ENCODE measurements at places on chromosomes 11 and 22. TPM values are rescaled to one million over a fixed set of nuclear protein-coding genes. Genes with fewer than 3 reads are reported as not detected.

KCNJ1 gene
- 65.7 TPM for polyA plus RNA-seq

LDLRAD3 gene
- 25.2 TPM for polyA plus RNA-seq

UBQLNL gene
- 0.62 TPM for polyA plus RNA-seq

HPX gene
- polyA plus RNA-seq, result 3.2 TPM

SLC6A5 gene
- polyA plus RNA-seq, result 0.50 TPM

DERL3 gene
- polyA plus RNA-seq, result 6.4 TPM

RAB3IL1 gene
- 22.6 TPM for polyA plus RNA-seq

YPEL4 gene
- 5.6 TPM for polyA plus RNA-seq

SAA4 gene
- not detected for polyA plus RNA-seq

OVOL1 gene
- polyA plus RNA-seq, result 14.0 TPM

CARD18 gene
- not detected for polyA plus RNA-seq

DNA sequence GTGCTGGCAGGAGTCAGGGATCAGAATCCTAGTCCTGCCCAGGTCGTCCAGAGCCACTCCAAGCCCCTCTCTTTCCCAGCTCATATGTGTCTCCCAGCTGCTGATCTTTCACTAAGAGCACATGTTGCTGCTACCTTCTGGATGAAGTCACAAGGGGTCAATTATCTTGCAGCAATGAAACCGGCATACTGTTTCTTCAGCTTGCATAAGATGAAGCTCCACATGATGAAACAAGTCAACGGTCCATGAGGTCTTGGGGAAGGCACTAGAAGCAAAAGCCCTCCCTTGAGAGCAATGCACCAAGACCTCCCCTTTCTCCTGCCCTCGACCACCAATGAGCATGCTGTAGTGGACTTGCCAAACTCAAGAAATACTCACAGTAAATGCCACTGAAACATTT is 148.9 kb downstream of the TENM4 start:
- no peak for DNase-seq

GRCh38 chr11:65560555-65561418 is 2.6 kb upstream of the LTBP3 start:
- no peak for DNase-seq

- no peak for DNase-seq
Measured at GRCh38 chr22:42217752-42218280, 52.6 kb downstream of the TCF20 start.

DNA sequence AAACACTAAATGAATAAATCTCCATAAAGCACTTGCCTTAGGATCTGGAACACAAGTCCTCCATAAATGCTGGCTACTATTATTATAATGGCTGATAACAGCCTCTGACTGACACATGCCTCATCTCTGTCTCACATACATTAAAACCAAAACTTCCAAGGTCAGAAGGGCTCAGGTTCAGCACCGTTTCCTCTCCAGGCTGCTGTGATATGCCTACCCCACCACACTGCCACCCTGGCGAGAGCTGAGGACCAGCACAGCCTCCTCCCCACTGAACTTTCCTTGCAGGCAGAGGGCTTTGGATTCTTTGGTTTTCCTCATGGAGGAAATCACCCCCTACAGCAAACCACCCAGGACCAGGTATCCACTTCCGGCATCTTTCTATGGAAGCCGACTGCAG is 112.8 kb downstream of the ABTB2 start:
- no peak for DNase-seq

DNA sequence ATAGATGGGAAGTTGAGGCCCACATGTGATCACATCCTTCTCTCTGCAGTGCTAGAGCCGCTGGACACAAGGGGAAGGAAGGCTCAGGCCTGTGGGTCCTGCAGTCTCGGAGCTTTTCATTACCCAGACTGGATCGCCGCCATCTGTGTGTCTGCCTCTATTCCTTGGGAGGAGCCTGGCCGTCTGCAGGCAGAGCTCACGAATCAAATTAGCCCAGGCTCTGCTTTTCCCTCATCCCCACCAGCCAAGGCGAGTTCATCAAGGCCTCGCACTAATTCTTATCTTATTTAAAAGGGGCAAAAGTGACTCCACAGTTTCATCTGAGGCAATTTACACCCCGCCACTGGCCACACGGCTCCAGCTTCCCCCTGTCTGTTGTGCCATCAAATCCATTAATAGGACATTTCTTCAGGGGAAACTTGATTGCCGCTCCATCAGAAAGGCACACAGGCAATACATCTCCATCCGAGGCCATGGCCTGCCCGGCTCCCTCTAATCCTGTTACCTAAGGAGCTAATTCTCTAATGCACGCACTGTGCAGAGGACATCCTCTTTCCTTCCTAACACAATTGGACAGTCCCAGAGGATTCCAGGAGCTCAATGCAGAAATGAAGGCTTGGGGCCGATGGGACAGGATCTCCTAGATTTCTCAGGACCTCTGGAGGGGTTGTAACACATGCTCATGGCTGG is 3.3 kb upstream of the HTR3A start:
- no peak for DNase-seq

GRCh38 chr11:130720232-130721022 is 195.9 kb downstream of the SNX19 start:
- no peak for DNase-seq

GRCh38 chr11:121520243-121521144 is 67.7 kb upstream of the SORL1-AS1 start:
- no peak for DNase-seq

GRCh38 chr11:132714859-132715440 is 817.4 kb downstream of the OPCML start:
- no peak for DNase-seq

DNA sequence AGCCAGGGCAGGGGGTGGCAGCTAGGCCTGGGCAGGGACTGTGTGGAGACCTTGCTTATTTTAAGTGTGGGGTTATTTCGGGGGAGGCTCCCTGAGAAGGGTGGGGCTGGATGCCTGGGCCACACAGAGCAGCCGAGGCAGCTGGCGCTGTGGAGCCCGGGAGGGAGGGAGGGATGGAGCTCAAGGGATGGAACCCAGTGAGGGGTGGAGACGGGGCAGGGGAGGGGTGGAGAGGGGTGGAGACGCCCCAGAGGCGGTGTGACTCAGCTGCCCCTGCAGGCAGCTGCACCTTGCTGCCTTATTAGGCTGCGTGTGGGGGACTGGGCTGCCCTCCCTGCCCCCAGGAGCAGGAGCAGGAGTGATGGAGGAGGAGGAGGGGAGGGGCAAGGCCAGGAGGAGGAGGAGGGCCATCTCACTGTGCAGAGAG is 9.8 kb upstream of the TSSC4 start:
- no peak for DNase-seq

DNA sequence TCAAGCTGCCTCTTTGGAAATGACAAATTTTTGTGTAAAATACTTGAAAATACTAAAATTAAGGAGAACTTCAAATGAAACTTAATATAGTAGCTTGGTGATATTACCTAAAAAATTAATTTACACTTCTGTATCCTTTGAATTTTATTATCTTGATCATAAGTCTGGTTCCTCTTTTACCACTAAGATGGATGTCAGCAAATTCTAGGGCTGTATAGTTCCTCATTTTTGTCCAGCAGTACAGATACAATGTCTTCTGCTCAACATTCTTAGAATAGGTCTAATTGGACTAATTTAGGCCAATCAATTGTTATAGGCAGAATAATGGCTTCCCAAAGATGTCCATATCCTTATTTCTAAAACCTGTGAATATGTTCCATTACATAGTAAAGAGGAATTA is 1298.0 kb upstream of the RAG2 start:
- DNase-seq, result no peak

- no peak for DNase-seq
Measured at GRCh38 chr11:75387736-75388294, 11.5 kb upstream of the RPS3 start.

- DNase-seq, result no peak
Measured at GRCh38 chr11:128878455-128878854, 11.4 kb upstream of the KCNJ1 start.

DNA sequence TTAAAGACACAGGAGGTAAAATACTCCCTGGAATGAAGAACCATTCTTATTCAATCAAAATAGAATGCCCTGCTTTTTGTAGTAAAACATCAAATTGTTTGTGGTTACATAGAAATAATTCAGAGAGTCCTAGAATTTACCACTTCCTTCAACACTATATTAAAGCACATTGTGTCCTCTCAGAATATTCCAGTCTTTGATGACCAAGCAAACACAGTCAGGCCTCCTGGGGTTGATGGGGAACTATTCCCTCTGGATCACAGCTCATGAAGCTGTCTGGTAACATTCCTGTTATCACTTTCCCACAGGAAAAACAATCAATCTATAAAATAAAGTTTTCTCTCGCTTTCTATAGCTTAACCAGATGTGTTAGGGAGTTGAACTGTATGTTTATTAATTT is 389.3 kb downstream of the KCNA4 start:
- no peak for DNase-seq

DNA sequence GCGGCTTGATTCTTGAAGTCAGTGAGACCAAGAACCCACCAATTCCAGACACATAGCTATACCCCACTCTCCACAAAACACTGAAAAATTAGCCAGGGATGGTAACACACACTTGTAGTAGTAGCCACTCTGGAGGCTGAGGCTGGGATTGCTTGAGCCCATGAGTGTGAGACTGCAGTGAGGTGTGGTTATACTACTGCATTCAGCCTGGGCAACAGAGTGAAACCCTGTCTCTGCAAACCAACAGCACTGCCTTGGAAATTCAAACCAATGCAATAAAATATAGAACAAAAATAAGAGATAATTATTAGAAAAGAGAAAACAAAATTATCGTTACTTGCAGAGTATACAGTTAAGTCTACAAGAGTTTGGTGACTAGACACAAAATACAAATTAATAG is 20.2 kb upstream of the PRDM10 start:
- DNase-seq, result no peak

- DNase-seq, result no peak
Measured at GRCh38 chr22:41966607-41967240, 2.5 kb upstream of the SEPTIN3 start.

GRCh38 chr11:110928391-110928790 is 216.2 kb upstream of the ARHGAP20 start:
- no peak for DNase-seq

- no peak for DNase-seq
Measured at GRCh38 chr11:2273771-2274170, 3.4 kb upstream of the ASCL2 start.

GRCh38 chr22:31937341-31937740 is 7.0 kb upstream of the YWHAH start:
- DNase-seq, result no peak

DNA sequence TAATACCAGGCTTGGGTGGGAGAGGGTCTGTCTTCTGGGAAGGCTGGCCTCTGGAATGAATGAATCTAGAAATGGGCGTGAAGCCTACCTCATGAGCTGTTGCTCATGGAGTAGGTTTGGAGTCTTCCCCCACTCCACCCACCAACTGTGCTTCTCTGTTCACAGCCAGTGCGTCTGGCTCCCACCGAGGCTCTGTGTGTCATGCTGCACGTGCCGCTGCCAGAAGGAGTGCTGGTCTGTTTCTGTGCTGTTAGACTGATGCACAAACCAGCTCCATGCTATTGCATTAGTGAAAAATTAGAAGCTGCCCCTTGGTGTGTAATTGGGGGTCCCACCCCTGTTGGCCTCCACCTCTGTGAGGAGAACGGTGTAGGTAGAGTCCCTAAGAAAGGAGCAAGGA is 132.3 kb upstream of the PARVA start:
- no peak for DNase-seq

DNA sequence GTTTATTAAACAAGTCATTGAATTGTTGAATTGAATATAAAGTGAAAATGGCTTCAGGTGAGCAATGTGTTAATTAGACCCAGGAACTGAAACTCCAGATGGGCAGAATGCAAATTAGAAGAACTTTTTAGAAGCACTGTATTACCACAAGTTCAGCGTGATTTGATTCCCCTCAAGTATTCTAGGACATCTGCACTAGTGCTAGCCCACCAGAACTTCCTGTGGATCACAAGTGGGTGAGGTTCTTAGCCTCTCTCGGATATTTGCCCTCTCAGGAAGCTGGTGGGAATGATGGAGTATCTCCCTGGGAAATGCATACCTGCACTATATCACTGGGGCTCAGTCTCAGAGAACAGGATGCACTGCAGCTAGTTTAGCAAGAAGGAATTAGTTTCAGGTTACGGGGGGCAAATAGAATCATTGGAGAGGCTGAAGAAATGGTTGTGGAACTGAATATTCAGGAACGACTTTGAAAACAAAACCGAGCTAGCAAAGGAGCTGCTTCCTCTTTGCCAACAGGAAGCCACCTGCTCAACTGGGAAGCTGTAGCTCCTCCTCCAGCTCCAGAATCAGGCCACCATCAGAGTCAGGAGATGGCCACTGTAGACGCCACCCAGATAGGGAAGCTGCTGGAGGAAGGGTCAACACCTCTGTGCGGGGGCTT is 74.3 kb downstream of the DHCR7 start:
- DNase-seq, result no peak

- DNase-seq, result no peak
Measured at GRCh38 chr11:6833356-6833755, 12.1 kb upstream of the OR10A5 start.

- no peak for DNase-seq
Measured at GRCh38 chr11:84014539-84014938, 728.4 kb upstream of the CCDC90B start.

DNA sequence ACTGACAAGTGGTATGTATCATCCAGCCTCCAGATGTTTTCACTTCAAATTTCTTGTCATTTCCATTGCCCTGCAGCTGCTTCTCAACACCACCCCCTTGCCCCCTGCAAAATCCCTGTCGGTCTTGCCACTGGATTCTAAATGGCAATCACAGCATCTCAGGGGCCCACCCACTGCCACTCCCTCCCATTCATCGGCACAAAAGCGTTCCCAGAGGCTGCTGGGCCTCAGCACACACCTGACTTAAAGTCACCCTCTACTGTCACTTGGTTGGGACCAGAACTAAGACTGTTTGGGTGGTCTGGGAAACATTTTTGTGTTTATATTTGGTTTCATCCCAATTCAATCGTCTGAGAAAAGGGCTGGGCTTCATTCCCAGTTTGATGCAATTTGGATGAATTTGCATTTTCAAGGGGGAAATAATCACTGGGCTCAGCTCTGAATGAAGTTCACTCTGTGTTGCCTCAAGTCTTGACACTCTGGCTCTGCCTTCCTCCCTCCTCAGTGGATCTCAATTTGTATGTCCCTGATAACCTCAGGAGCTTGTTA is 27.1 kb downstream of the SYT13 start:
- DNase-seq, result no peak

DNA sequence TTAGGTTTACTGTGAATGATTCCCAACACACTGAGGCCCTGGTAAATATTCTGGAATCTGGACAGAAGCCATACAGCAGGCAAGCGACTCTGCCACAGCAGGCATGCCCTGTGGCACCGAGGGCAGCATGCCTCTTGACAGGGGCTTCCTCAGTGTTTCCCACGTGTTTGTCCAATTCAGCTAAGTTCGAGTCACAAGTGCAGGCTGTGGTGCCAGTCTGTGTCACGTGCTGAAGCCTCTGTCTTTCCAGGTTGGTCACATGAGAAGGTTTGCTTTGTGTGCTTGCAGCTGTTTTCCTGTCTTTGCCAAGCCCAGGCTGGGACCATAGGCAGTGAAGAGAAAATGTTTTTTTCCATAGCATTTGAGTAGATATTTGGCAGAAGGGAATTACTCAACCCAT is 2.4 kb upstream of the PPFIBP2 start:
- DNase-seq, result no peak

DNA sequence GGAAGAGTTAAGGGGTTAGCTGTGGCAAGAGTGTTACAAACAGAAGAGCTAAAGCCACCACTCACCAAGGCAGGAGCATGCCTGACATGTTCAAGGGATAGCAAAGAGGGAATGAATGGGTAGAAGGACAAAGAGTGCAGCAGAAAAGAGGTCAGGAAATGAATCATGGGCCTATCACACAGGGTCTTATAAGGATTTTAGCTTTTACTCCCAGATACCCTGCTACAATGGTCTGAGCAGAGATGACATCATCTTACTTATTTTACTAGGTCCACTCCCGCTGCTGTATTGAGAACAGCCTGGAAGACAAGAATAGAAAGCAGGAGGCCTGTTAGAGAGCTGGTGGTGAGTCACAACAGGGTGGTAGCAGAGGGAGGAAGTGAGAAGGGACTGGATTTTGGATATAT is 9.8 kb downstream of the TRAF6 start:
- no peak for DNase-seq
